Activated naive CD4-positive, alpha-beta T cell treated with Interleukin-2 at 50 U/mL for 16 hours (primary cell): ENCODE measurements at places on chromosomes 13 and 19.

- no peak for DNase-seq
Measured at GRCh38 chr13:49502954-49503353, 7.2 kb downstream of the PHF11 start.

DNA sequence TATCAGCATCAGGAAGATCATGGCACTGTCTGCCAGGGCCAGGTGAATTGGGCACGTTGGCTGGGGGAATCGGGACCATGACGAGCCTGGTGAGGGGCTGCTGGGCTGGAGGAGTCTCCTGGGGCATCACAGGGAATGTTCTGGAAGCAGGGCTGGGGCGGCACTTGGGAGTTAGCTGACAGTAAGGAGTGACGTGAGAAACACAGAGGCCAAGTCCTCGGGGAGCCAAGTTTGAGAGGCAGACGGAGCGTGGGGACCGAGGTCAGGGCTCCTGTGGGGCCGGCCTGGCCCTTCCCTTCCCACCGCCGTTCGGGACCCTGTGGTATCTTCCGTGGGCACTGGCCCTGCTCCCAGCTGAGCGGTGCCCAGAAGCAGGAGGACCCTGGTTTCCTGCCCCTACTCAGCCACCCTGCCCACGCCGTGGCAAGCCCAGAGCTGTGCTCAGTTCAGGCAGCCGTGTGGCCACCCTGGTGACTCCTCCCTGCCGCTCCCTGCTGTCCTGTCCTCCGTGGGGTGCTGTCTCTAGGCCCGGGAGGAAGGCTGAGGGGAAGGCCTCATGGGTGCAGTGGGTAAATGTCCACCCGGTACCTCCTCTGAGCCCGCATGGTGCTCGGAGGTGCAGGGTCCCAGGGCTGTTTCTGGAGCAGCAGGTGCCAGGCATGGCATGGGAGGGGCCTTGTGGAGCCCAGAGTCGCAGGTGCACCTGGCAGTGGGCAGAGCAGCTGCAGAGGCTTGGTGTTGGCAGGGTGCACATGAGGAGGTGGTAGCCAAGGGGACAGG is 25.2 kb downstream of the CRTC1 start:
- no peak for DNase-seq

GRCh38 chr13:113448545-113448884 is 4.8 kb downstream of the ADPRHL1 start:
- no peak for DNase-seq

- peak; percentile 40 for DNase-seq
Measured at GRCh38 chr19:56333506-56333905, 18.9 kb upstream of the ZSCAN5A start.

- no peak for DNase-seq
Measured at GRCh38 chr19:47726467-47726866, 13.2 kb downstream of the EHD2 start.

DNA sequence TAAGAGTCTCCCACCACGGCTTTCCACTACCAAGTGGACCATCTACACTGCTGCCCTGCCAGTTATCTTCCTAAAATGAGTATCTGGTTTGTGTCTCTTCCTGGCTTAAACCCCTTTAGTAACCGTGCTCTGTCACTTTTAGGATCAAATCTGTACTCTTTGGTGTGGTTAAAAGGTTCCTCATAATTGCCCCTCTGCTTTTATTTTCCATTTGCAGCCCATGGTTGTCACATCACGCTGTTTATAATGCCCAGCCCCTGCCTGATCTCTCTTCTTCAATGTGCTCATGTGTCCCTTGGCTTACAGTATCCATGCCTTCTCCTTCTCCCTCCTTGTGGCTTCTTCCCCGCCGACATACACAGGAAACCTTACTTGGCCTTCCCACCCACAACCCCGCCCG is 100.1 kb downstream of the DGKH start:
- DNase-seq: no peak

DNA sequence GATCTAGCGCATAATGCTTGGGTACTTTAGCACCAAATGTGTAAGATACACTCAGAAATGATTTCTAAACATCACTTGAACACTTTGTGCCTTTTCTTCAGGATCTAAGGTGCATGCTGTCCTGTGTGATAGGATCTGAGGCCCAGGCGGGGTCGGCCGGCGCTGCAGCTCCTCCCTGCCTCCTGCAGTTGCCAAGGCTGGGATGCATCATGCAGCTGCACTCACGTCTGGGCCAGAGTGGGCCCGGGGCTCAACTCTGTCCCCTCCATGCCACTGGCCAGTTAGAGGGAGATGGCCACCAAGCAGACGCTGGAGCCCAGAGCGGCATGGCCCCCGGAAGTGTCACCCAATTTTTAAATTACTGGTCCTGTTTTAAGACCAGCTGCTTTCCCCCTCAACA is 29.3 kb upstream of the CD33 start:
- no peak for DNase-seq
